ENCODE measurements at places on chromosomes 4 and X.
A peak's percentile ranks its signal among the peaks of the same experiment; 100 is the strongest.

DNA sequence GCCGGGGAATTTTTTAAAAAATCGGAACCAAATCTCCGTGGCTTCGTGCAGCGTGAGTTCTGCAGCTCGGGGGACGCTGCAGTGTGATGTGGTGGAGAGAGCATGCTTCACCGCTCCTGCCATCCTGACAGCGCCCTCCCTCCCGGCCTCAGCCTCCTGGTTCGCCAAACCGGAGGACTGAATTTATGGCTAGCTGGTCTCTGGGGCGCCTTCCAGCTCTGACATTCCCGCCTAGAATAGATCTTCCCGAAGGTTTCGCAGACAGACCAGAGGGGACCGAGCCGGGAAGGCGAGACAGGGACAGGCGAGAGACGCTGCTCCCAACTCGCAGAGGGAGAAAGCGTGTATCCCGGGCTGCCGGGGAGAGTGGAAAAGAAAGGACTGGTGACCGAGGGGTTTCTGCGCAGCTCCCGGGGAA is 25.9 kb downstream of the HOPX start:
- DNase-seq, result peak; percentile 60

DNA sequence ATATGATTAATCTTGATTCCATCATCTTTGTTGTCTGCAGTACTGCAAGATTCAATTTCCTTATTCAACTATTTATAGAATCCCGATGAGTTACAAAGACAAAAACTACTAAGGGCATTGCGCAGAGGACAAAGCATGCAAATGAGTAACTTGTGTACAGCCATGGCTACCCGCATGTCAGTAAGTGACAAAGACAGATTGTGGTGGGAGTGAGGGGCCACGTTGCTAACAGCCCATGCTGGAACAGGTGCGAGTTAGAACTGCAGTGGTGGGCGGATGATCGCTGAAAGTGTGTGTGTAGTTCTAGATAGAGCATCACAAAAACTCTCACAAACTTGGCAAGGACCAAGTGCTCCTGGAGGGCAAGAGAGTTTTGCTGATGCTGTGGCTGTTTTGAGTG is 49.5 kb downstream of the ACOX3 start:
- DNase-seq, result no peak

DNA sequence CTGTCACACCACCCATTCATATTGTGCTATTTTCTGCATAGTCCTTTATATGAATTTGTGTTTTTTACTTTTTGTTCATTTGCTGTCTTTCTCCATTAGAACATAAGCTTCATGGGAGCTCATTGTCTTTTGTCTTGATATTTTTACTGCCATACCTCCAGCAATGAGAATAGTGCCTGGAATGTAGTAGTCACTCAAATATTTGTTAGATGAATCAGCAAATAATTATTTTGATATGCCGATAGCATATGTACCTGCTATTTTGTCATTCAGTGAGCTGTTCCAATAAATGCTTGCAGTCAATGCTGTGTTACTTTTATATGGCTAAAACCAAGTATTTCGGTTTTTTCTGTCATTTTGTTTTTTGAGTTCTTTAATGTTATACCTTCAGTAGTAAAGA is 43.5 kb upstream of the SLC25A31 start:
- no peak for DNase-seq

GRCh38 chr4:174713821-174714220 is 115.2 kb downstream of the GLRA3 start:
- no peak for DNase-seq

- DNase-seq, result no peak
These were observed 13.9 kb downstream of the CYSLTR1 start for GRCh38 chrX:78313526-78313925.

DNA sequence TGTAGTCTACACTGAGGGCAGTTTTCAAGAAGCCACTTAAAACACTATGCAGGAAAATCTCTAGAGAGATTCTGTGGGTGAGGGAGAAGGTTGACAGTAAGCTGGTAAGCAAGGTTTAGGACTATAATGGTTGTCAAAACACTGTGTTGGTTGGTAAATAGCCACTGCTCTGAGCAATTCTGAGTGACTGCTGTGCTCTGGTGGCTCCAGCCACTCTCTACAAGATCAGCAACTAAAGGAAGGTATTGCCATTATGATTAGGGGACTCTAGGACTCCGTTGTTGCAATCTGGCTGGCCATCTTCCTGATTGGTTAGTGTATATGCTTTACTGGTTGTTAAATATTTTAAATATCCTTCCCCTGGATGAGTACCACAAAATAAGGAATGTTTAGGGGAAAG is 5.5 kb upstream of the FAM47E start:
- no peak for DNase-seq

DNA sequence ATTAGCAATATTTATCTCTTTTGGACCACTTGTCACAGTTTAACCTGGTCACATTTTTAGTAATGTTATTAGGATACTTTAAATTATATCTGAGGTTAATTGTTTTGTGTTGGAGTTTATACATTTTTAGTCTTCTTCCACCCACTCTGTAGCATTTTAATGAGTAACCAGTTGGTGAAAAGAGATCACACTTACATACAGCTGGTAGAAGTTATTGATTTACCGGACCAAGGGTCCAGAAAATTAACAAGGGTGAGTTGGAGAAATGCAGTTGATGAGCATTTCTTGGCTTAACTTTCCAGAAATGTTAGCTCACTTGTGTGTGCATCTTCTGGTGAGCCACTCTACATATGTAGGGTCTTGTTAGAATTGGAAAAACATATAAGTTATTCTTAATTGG is 219.6 kb downstream of the GRXCR1 start:
- no peak for DNase-seq

DNA sequence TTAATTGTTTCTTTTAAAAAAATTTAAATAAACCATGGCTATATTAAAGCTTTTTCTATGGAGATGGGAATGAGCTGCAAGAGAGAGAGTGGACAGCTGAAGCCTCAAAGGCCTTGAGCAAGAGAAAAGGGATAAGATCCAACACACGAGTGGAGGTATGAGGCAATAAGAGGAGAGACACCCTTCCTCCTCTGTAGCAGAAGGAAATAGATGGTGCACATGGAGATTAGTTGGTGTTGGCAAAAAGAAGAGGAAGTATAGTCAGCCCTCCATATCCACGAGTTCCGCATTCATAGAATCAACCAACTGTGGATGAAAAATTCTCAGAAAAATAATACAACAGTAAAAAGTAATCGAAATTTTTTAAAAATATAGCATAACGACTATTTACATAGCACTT is 3.2 kb downstream of the CXorf38 start:
- DNase-seq, result no peak

- DNase-seq, result no peak
These were observed 21.4 kb upstream of the SEL1L3 start for GRCh38 chr4:25884031-25884782.

GRCh38 chr4:128528793-128529553 is 241.4 kb upstream of the PGRMC2 start:
- DNase-seq, result no peak

GRCh38 chr4:101348367-101348827 is 1.1 kb upstream of the PPP3CA start:
- DNase-seq, result no peak

GRCh38 chr4:122764821-122765215 is 32.3 kb downstream of the BBS12 start:
- DNase-seq, result no peak

GRCh38 chr4:79466621-79467020 is 58.6 kb upstream of the GK2 start:
- DNase-seq, result no peak

DNA sequence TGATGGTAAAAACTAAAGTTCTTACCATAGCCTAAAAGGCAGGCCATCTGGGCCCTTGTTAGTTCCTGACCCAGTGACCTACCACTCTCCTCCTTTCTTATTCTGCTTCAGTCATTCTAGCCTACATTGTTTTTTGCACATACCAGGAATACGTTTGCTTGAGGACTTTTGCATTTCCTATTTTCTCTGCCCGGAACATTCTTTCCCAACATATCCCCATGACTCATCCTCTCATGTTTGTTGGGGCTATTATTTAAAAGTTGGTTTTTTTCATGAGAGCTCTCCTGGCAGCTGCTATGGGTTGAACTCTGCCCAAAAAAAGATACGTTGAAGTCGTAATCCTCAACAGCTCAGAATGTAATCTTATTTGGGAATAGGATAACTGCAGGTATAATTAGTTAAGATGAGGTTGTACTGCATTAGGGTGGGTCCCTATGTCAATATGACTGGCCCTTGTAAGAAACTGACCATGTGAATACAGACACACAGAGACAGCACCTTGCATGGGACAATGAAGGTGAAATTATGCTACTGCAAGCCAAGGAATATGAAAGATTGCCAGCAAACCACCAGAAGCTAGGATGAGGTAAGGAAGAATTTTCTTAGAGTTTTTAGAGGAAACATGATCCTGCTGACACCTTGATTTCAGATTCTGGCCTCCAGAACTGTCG is 138.3 kb upstream of the PDHA2 start:
- no peak for DNase-seq

DNA sequence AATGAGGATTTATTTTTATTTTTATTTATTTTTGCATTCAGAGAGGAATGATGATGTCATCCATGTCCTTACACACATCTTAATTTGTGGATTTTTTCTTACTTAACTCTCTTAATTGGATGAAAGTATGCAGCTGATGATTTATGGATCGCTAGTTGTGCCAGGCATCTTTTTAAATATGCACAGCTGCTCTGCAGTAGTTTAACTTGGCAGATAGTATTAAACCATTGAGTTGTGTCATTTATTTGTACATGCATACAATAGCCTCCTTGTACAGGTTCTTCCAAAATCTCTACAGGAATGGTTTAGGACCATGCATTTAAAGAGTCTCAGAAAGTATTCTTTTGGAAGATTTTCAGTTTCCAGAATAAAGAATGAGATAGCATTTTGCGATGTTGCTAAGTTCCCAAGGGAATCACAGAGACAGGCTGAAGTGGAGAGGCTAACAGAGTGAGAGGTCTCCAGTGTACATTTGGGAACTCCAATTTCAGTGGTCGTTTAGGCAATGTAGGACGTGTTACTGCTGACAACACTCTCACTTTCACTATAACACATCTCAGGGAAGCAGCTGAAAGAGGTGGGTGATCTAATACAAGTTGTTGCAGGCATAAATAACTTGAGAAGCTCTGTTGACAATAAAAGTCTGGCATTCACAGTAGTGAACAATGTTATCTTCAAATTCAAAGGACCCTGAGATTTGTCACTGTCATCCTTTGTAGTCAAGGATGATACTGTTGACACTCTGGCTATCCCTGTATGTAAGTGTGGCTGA is 49.9 kb upstream of the SCRG1 start:
- no peak for DNase-seq

GRCh38 chr4:65343342-65343741 is 326.9 kb downstream of the EPHA5 start:
- no peak for DNase-seq

- DNase-seq, result no peak
These were observed 400.9 kb upstream of the FGF13 start for GRCh38 chrX:139112432-139112831.

DNA sequence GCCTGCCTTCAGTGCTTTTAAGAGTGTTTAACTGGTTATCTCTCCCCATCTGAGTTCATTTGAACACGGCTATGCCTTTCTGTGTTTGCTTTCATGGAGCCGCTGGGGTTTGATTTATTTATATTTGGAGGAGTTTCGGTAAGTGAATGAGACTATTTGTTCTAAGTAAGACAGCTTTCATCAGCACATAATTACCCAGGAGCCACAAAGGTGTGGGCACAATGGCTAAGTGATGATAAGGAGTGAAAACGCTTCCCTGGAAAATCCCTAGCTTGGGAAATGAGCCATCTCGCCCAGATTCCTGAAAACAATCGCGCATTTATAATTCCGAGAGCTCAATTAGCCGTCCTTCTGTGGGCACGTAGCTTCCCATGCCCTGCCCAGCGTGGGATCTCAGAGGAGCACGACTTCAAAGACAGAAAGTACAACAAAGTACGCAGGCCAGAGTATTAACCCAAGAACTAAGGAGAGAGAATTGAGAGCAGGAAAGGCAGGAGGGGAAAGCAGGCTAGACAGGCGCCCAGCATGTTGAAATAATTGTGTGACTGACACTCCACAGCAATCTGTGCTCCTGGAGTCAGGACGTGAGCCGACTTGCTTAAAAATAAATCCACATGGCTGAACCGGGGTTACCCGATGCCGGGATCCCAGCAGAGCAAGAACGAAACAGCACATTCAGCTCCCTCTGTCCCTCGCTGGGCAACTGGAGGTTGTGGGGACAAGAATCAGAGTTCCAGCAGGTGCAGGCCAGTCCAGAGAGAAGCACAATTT is 99.0 kb downstream of the DHRSX start:
- DNase-seq, result no peak

GRCh38 chr4:149141391-149141790 is 674.3 kb downstream of the IQCM start:
- DNase-seq, result no peak

DNA sequence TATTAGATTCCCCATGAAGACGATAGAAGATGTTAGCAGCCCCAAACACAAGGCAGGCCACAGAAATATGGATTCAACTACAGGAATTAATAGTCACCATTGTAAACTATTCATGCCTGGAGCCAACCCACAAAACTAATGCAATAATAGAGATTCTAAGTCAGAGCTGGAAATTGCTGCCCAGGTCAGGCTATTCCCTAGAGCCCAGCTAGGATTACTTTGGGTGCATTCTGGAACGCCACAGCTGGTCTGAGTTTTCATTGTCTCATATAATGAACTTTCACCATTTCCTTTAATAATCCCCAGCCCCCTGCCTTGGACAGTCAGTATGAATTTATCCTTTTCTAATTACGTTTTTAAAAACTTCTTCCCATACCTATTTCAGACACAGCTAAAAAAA is 252.6 kb downstream of the PAPSS1 start:
- DNase-seq, result no peak

DNA sequence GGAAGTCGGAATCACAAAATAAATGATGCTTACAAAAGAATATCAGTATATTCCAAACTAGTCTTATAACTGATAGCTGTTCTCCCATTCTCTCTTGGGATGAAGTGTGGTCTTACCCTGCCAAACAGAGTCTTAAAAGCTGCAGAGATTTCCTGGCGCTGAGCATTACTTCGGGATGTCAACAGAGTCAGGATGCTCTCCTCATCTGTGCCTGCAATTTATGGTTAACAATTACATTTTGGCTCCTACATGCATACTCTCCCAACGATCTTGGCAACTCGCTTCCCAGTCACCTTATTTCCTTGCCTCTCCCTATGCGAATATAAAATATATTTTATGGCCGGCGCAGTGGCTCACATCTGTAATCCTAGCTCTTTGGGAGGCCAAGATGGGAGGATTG is 12.2 kb downstream of the ANXA5 start:
- DNase-seq, result no peak

- no peak for DNase-seq
These were observed 88.3 kb downstream of the AMELX start for GRCh38 chrX:11381464-11381863.

DNA sequence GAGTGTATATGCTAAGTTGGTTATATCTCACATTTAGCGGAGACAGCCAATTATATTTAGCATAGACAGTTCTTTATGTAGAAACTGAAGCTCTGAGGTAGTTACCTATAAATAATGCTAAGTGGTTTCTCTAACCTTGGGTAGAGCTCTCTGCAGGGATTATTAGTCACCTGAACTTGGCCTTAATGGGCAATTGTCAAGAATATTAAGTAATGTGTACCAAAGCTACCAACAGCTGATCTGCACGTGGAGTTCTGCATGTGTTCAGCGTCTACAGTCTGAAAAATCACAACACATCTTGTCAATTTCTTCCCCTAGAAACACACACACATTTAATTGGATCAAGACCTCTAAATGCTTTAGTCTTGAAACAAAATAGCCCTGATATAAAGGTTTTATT is 740.6 kb upstream of the FAM241A start:
- no peak for DNase-seq
